Stimulated activated CD4-positive, alpha-beta T cell treated with anti-CD3 and anti-CD28 coated beads, Interleukin-1b, Interleukin-23, amount 100 ng/mL, for 1 hour (primary cell): ENCODE measurements at places on chromosomes 1 and 21.

GRCh38 chr1:94247138-94248094, 10.0 kb upstream of the ARHGAP29 start:
- DNase-seq, result no peak

DNA sequence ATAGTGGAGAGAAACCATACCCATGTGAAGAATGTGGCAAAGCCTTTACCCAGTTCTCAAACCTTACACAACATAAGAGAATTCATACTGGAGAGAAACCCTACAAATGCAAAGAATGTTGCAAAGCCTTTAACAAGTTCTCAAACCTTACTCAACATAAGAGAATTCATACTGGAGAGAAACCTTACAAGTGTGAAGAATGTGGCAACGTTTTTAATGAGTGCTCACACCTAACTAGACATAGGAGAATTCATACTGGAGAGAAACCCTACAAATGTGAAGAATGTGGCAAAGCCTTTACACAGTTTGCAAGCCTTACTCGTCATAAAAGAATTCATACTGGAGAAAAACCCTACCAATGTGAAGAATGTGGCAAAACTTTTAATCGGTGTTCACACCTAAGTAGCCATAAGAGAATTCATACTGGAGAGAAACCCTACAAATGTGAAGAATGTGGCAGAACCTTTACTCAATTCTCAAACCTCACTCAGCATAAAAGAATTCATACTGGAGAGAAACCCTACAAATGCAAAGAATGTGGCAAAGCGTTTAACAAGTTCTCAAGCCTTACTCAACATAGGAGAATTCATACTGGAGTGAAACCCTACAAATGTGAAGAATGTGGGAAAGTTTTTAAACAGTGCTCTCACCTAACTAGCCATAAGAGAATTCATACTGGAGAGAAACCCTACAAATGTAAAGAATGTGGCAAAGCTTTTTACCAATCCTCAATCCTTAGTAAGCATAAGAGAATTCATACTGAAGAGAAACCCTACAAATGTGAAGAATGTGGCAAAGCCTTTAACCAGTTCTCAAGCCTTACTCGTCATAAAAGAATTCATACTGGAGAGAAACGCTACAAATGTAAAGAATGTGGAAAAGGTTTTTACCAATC, 80.0 kb downstream of the JMJD4 start:
- no peak for DNase-seq

DNA sequence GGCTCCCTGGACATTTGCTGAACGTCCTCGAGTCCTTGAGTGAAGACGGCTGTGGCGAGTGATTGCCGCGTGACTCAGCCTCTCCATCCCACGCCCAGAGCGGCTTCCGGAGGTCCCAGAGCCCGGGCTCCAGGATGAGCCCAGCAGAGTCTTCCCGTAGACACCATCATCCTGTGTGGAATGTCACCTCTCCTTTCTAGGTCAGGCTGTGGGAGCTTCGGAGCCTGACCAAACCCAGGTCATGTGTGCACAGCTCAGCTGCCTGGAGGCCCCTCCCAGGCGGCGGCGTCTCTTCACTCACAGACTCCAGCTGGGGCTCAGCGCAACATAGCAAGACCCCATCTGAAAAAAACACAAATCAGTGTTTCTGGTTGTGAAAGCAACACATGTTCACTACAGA, 38.2 kb downstream of the PRKCZ start:
- DNase-seq, result no peak

- DNase-seq, result no peak
Observed at GRCh38 chr21:44737706-44738354, 26.5 kb upstream of the TSPEAR start.

GRCh38 chr1:114274621-114275317, 121.1 kb upstream of the SYT6 start:
- DNase-seq, result no peak

DNA sequence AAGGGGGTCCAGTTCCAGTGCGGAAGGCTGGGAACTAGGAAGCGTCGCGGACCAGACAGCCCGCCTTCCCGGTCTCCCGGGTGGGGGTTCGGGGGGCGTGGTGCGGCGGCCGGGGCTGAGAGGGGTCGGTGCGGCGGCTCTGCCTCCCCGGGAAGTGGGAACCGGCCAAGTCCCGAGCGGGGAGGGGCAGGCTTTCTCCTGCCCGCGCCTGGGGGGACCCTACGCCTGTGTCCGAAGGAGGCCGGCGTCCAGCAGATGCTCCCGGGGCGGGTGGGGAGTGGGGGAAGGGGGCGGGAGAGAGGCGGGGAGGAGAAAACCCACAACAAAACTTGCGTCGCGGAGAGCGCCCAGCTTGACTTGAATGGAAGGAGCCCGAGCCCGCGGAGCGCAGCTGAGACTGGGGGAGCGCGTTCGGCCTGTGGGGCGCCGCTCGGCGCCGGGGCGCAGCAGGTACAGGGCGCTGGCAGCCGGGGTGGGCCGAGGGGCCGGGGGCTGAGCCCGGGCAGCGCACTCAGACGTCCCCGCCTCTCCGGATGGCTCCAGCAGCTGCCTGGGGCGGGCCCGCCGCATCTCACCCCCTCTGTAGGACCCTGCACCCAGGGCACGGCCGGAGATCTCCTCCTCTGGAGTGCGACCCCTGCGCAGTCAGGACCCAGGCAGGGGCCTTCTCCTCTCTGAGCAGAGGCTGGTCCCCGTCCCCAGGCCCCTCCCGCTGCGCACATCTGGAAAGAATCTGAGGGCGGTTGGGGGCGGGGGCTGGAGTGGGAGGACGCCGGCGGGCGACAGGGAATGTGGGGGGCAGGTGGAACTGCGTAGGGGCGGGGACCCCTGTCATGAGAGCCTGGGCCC, at the start of gene PODN:
Gene PODN, plus strand, starts transcription at position 355 of the 849 bp plus-strand sequence. CDS start 7,643 bp downstream, outside the sequence.
- no peak for DNase-seq

GRCh38 chr1:86822459-86822858, 91.5 kb downstream of the SELENOF start:
- no peak for DNase-seq

GRCh38 chr1:225883616-225884265, 1.6 kb upstream of the TMEM63A start:
- DNase-seq, result no peak

DNA sequence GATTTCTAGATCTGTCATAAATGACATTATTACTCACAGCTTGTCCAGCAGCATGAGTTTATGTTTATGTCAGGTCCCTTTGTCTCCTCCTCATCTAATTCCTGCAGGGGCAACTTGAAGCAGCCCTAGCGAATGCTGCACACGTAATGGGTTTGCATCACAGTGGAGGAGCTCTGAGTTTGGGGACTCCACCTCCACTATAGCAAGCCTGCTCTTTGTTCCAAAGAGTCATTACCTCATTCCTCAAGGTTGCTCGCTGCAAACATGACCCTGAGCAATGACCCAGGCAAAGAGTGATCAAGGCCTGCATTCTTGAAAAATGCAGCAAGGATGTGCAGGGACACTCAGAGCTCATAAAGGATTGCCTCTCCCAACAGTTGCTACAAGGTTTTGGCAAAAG, 261.9 kb downstream of the HHIPL2 start:
- no peak for DNase-seq

GRCh38 chr1:89815611-89816010, 5.2 kb upstream of the LRRC8D start:
- DNase-seq, result no peak

GRCh38 chr1:56939209-56939608, 26.6 kb downstream of the C8B start:
- no peak for DNase-seq

- DNase-seq, result no peak
Observed at GRCh38 chr1:2204415-2205190, 10.0 kb upstream of the FAAP20 start.

DNA sequence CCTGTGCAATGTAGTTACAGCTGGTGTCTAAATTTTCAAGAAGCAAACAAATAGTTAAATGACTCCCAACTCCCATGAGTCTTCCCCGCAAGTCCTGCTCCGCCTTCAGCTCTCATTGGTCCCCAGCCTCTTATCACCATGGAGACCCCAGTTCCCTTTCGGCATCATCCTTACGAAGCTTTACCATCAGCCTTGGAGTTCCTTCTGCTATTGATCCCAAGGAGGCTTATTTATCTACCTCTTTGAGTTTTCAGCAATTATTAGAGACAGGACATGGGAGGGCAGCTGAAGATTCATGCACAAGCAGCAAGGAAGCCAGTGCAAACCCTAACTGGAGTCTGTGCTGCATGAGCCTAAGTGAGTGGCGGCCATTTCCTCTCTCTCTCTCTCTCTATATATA, 12.3 kb downstream of the KCNA2 start:
- no peak for DNase-seq

- no peak for DNase-seq
Observed at GRCh38 chr1:19872190-19872589, 10.0 kb upstream of the OTUD3 start.

- no peak for DNase-seq
Observed at GRCh38 chr1:65027666-65028358, 61.5 kb upstream of the JAK1 start.

DNA sequence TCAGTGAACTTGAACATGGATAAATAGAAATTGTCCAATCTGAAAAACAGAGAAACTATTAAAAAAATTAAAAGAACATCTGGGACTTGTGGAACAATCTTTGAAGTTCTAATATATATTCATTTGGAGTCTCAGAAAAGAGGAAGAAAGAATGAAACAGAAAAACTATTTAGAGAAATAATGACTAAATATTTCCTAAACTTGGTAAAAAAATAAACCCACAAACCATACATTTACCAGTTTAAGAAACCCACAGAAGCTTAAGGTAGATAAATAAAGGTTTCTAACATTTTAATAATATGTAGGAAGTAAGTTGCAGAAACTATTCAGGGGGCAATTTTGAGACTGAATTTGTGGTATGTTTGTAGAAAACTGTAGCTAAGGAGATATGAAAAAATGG, 437.8 kb downstream of the PTBP2 start:
- no peak for DNase-seq

DNA sequence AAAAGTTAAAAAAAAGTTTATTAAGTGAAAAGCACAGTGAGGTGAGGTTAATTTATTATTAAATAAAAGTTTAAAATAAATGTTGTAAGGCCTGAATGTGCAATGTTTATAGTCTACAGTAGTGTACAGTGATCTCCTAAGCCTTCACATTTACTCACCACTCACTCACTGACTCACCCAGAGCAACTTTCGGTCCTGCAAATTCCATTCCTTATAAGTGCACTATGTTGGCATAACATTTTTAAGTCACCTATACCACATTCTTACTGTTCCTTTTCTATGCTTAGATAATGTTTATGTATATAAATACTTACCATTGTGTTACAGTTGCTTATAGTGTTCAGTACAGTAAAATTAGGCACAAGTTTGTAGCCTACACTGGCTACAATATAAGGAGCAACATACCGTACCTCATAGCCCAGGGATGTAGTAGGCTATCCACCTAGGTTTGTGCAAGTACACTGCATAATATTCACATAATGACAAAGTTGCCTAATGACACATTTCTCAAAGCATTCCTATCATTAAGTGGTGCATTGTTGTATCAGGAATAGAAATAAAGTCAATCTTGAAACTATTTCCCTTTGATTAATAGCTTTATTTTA, 426.5 kb upstream of the BRINP3 start:
- no peak for DNase-seq

DNA sequence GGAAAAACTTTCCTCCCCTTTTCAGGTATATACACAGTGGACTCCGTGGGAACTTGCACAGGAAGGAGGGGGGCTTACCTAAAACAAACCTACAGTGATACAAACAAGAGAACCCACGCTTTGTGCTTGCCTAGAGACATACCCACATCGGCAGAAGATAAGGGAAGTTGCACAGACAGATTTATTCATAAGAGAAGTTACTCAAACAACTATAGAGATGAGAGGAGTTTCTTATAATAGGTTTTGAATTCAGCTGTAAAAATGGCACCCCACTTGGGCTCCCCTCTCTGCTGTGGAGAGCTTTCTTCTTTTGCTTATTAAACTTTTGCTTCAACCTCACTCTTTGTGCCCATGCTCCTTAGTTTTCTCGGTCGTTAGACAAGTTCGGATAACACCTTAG, 1.8 kb upstream of the DUSP12 start:
- no peak for DNase-seq

DNA sequence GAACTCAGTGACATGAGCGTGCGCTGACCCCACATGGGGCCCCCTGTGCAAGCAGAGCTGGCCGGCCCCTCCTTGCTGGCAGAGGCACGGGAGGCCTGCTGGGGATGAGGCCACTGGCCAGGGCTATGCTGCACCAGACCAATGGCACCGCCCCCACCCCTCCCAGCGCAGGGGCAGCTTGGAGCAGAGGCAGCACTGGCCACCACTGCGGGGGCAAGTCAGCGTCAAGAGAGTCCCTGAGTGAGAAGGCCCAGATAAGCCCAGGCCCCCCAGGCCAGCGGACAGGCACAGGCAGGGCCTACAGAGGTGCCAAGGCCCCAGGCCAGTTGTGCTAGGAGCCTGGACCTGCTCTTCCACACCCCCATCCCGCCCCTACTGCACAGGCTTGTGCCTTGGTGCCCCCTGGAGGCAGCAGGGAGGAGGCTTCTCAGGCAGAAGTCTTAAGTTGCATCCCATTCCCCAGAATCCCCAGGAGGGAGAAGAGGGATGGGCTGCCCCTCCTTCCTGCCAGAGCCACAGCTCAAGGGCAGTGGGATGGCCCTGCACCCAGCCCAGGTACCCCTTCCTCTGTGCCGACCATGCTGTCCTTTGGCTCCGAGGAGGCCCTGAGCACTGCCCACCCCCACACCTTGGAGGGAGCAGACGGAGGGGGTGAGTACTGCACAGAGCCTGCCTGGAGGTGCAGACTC, 35.8 kb downstream of the EPHX1 start:
- DNase-seq, result no peak

- no peak for DNase-seq
Observed at GRCh38 chr1:192171123-192171522, 12.9 kb downstream of the RGS18 start.

DNA sequence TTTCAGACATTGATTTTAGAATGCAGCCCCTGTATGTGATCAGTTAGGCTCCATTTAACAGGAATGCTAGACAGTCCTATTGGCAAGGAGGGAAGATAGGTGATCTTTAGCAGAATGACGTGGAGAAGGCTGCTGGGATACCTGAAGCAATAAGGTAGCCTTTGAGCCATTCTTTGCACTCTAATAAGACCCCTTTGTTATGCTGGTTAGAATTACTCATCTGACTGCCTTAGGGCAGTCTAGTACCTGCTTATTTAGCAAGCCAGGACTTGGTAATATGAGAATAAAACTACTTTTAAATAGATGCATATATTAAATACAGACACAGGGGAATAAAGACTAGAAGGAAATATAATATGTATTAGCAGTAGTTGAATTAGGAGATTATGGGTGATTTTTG, 29.1 kb downstream of the NGF start:
- no peak for DNase-seq

DNA sequence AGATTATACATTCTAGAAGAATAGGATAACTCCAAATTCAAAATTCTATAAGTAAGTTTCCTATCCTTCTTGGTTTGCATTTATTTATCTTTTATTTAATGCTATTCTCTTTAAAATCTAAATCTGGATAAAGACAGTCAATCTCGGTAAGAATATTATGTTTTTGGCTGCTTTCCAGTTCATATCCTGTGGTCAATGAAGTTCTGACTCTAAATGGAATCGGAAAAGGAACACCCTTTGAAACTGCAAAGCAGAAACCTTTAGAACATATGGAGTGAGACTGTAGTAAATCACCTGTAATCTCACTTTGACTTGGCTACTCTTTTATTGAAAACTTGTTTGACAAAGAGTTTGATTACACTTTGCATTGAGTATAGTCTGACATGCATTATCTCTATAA, 85.2 kb downstream of the KIFAP3 start:
- no peak for DNase-seq
